ENCODE measurements at places on chromosomes 7 and 10.

DNA sequence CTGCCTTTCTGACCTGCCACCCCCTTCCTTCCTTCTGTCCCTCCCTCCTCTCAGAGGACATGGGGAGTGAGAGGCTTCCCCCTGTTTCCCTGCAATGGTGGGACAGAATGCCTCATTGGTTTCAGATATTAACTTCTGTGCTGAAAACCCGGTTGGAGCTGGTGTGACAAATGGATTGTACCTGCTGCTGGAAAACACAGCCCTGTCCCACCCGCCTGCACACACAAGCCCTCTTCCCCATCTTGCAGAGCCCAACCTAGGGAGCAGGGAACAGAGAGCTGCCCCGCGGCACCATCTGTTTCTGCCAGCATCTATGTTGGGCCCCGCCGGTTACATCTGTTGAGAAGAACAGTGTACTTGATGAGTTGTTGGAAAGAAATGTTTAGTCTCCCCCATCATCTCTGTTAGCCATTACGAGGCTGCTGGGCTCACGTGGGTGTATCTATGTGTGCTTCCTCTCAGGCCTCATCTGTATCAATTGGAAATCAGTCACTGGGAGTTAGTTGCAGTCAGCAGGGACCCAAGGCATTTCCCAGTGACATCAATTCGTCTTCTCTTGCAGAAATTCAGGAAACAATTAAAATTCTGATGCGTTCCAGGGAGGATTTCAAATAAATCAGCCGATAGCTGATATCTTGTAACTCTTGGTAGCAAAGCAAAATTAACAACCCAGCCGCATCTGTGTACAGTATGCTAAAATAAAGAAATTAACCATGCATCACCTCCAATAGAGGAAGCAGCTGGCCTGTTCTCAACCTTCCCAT is 725.6 kb upstream of the GALNT17 start:
- no peak for DNase-seq

DNA sequence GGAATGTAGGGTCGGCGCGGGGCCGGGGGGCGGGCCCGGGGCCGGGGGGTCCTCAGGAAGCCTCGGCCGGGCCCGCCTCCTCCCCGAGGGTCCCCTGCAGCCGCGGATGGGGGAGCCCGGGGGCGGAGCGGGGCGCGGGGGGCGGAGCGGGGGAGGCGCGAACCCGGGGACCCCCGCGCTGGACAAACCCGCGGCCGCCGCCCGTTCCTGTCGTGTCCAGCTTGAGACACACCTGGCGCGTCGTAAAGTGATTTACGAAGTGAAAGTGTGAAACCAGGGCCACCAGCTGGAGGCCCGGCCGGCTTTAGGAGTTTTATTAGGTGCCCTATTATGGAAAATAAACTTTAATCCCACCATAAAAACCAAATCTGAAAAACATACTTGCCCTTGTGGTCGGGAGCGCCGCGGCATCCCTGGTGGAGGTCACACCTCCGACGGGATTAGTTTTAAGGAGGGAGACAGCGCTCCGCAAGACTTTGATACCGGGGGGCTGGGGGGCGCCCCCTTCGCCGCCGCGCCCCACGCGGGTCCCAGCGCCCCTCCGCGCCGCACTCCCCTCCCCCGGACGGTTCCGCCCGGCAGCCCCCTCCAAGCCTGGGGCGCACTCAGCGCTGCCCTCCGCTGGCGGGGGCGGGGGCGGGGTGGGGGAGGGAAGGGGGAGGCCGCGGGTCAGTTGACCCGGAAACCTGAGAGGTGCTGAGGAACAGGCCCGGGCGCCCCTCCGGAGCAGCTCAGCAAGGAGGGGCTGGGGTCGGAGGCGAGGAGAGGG is 10.3 kb downstream of the MNX1 start:
- no peak for DNase-seq

- no peak for DNase-seq
Measured at GRCh38 chr7:137443616-137444015, 100.1 kb upstream of the PTN start.

DNA sequence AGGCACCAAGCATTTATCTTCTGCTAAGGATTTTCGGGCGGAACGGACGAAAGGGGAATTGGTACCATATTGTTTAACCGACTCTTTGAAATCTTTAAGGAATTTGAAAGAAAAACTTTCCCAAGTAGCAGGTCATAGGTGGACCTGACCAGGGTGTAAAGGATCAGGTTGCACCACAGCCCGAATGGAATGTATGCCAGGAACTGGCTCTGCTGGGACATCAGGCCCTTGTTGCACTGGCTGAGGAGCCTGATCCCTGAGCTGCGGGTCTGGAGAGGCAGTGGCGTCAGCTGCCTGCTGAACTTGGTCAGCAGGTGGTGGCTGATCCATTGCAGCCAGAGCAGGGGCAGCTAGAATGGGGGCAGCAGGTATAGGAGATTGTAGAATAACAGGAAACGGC is 41.4 kb upstream of the AKR1C2 start:
- no peak for DNase-seq

DNA sequence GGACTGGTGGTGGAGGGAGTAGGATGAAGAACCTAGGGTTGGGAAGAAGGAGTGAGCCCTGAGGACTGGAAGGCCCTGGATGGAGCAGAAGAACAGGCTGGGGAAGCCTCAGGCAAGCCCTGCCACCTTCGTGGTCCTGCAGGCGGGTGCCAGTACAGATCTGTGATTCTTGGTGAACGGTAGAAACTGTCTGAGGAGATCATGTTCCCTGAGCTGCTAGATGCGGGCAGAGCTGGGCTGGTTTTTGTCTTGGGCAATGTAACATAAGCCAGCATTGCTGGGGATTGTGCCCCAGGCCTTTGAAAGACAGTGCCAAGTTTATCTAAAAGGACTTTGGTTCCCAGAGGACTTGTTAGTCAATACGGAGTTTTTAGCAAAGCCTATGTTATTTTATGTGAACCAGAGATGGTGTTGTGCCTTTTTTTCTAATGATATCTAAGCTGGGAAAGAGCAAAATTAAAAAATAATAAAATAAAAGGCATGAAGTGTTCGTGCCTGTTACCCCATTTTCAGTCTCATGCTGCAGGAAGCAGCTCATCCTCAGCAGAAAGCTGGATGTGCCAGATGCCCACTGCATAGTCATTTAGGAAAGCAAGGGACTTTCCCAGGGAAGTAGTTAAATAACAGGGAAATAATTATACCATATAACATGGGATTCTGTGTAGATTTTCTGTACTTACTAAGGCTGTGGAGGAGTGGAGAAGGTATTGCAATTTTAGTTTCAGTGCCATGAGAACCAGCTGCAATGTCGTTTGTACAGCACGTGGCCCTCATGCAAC is 24.4 kb upstream of the FIGNL1 start:
- DNase-seq, result no peak

DNA sequence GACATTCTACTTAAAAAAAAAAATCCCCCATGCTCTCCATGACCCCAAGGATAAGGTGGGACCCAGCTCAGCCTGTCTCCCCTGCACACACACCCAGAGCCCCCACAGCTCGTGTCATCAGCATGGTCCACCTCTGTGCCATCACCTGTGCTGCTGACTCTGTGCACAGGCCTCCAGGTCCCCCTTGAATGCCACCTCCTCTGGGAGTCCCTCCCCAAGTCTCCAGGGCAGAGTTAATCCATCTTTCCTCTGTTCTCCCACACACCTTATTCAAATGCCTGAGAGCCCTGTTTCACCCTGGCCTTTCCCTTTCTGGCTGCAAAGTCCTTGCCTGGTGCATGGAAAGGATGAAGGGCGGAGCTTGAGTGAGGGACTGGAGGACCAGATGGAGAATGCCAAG is 194.1 kb upstream of the LYZL2 start:
- no peak for DNase-seq

GRCh38 chr7:88628363-88629085 is 131.0 kb upstream of the ZNF804B start:
- DNase-seq, result no peak

GRCh38 chr7:124996778-124997177 is 67.2 kb upstream of the POT1 start:
- no peak for DNase-seq

All from HEK293T (cell line).